Hematopoietic multipotent progenitor cell treated with erythropoietin and hydrocortisone succinate and interleukin-3 and kit ligand, for 6 days (in vitro differentiated cells): ENCODE measurements at places on chromosomes 4 and X.
A peak's percentile ranks its signal among the peaks of the same experiment; 100 is the strongest.

GRCh38 chr4:189177130-189177529 lies 763.5 kb upstream of the FRG1 start:
- DNase-seq: no peak

DNA sequence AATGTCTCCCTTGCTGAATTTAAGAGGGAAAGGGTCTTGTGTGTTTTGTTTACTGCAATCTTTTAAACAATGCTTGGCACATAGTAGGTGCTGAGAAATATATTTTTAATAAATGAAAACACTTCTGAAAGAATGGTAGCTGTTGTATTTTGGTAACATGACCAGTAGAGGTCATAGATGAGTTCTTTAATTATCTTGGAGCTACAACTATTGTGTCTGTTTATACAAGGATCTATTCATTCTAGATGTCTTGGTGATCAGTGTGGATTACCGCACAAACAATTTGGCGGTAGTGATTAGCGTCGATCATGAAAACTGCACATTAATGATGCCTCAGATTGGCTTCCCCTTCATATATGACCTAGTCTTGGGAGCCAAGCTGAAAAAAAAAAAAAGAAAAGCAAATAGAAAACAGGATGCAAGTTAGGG lies 21.4 kb upstream of the SCRG1 start:
- DNase-seq: peak; percentile 69

GRCh38 chr4:24624381-24624780 lies 40.0 kb upstream of the DHX15 start:
- DNase-seq: no peak

GRCh38 chr4:96969455-96969854 lies 1129.6 kb downstream of the PDHA2 start:
- no peak for DNase-seq

- peak; percentile 61 for DNase-seq
Measured at GRCh38 chr4:162241857-162242256, 78.1 kb upstream of the FSTL5 start.

DNA sequence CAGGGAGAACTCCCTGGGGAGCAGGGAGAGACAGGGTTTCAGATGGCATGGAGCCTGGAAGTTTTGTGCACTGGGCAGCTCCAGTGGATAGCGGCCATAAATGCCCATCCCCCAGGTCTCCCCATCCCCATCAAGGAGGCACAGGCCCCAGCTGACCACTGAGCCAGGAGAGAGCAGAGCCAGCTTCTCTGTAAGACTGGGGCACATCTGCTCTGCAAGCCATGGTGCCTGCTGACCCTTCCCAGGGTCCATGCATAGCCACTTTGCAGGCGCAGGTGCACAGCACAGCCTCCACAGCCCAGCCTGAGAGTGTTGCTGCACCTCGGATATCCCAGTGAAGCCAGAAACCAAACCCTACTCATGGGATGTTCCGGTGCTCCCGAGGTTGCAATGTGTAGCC lies 206.3 kb upstream of the SPANXN4 start:
- DNase-seq: no peak

GRCh38 chr4:112515198-112516065 lies 548 bp downstream of the NEUROG2 start:
- peak; percentile 45 for DNase-seq

DNA sequence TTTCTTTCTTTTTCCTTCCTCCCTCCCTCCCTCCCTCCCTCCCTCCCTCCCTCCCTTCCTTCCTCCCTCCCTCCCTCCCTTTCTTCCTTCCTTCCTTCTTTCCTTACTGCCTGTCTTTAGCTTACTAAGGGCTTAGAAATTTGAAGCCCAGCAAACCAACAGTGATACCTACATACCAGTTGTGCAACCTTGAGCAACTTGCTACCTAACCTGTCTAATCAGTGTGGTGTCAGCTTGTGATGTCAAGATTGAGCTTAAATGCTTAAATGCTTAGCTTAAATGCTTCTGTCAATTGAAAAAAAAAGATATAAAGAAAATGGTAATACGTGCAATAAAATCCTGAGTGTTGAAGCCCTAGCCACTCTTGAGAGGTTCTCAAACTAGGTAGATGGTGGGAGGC lies 728.6 kb downstream of the TRIML1 start:
- no peak for DNase-seq

DNA sequence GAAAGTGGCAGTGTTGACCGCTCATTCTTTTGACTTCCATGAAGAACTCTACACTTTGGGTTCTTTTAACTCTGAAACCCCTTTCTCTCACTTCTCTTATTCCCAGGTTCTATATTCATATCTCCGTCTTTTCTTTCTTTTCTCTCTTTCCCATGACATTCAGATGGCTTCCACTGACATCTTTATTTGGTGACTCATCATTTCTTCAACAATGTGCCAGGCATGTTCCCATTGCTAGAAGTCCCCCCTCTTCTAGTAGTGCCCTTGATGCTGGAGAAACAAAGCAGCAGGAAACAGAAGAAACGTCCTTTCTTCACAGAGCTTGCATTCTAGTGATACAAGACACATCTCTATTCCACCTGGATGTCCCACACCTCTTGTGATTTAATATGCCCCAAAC lies 33.3 kb downstream of the PKD2 start:
- no peak for DNase-seq

DNA sequence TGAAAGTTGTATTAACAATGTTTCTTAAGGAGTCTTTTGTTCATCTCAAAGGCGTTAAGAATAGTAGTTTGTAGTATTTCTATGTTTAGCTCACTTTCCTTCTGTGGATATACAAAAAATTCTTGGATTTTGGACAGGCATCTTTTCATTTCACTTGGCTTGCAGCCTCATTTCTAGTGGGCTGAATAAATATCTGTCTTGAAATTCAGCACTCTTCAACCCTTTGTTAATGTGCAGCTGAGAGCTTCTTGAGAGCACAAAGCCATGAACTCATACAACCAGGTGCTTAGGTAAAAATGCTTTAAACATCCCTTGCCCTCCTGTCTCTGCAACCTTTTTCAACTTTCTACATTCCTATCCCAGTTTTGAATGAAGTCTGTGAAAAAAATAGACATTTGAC lies 1003.2 kb downstream of the C4orf33 start:
- DNase-seq: no peak

- no peak for DNase-seq
Measured at GRCh38 chr4:146214238-146214637, at the start of gene REELD1. Gene REELD1 (plus strand): TSS chr4:146214538. CDS start chr4:146216953, 2,415 bp downstream.

DNA sequence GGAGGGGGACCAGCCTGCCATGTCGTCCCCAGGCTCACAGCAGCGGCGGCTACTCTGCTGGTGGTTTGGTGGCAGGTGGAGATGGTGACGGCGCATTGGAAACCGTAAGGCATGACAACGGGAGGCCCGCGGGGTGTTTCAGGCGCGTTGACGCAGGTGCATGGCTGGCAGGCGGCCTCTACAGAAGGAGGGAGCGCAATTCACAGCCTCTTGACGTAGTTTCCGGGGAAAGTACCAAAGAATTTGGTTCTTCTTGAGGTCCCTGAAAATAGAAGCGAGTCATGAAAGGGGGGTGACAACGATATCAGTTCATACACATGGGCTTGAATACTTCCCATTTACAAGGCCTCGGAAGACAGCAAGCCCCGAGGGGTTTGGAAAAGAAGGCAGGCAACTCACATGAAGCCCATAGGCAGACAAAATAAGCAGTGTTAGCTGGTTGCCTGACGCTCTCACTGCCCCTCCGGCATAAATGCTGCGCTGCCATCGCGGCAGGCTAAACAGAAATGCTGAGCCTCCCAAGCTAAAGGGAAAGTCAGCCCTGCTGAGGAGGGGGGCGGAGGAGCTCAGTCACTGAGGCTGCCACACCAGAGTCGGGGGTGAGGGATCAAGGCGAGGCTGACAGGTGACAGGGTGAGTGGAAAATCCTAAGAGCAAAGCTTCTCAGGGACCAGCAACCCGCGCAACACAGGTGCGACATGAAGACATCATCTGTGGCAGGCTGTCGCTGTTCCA lies 52.3 kb upstream of the PDLIM3 start:
- no peak for DNase-seq

GRCh38 chr4:14513471-14513870 lies 488.8 kb upstream of the CPEB2 start:
- DNase-seq: no peak

GRCh38 chrX:154731881-154732280 lies 19.0 kb downstream of the GAB3 start:
- DNase-seq: no peak

DNA sequence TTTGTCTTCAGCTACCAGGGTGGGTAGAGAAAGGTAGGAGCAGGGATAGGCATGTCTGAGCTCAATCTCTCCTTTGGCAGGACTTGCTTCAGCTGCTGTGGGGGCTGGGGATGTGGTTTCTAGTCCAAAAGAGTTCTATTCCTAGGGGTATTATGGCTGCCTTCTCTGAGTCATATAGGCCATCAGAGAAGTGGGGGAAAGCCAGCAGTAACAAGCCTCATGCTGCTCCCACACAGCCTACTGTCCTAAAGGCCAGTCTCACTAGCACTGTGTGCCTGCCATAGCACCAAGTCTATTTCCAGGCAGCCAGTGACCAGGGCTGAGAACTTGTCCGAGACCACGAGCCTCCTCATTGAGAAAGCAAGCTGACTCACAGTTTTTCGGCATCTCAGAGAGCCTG lies 270.6 kb downstream of the DCAF12L2 start:
- no peak for DNase-seq

- DNase-seq: peak; percentile 16
Measured at GRCh38 chr4:40283968-40284367, 51.2 kb upstream of the CHRNA9 start.

GRCh38 chr4:122542411-122543236 lies 78.2 kb downstream of the IL21 start:
- DNase-seq: no peak

DNA sequence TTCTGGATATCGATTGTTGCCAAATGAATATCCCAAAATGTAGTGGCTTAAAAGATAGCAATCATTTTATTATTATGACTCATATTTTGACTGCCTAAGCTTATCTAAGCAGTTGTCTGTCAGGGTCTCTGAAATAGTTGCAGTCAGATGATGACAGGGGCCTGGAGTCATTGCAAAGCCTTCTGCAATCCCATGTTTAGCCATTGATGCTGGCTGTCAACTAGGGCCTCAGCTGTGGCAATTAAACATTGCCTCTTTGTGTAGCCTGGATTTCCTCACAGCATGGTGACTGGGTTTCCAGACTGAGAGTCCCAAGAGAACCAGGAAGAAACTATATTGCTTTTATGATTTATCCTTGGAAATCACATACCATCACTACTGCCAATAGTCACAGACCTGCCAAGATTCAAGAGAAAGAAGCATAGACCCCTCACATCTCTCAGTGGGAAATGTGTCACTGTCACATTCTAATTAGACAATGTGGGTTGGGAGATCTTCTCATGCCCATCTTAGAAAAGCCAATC lies 227.3 kb upstream of the NOCT start:
- DNase-seq: no peak

GRCh38 chrX:13094828-13095341 lies 50.5 kb upstream of the FAM9C start:
- no peak for DNase-seq

GRCh38 chrX:104351173-104351769 lies 96.5 kb upstream of the ESX1 start:
- no peak for DNase-seq

- DNase-seq: no peak
Measured at GRCh38 chr4:38004887-38005286, 44.7 kb downstream of the PTTG2 start.

DNA sequence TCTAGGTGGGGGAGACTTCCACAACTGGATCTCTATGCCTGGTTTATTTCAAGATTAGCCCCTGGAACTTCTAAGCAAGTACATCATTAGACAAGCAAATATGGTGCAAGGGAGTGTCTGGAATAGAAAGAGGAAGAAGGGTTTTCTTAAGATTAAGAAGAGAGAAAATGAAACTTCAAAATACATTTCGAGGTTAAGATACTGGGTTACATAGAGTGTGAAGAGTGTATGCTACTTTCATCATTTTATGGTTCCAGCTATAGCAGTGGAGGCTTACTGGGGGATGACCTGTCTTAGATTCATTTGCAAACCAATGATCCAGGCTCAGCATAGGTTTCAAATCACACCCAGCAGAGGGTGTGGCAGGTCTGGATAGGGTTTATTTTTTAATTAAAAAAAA lies 144.4 kb upstream of the GATB start:
- DNase-seq: no peak

- no peak for DNase-seq
Measured at GRCh38 chr4:139563515-139563914, 7.5 kb upstream of the SETD7 start.

DNA sequence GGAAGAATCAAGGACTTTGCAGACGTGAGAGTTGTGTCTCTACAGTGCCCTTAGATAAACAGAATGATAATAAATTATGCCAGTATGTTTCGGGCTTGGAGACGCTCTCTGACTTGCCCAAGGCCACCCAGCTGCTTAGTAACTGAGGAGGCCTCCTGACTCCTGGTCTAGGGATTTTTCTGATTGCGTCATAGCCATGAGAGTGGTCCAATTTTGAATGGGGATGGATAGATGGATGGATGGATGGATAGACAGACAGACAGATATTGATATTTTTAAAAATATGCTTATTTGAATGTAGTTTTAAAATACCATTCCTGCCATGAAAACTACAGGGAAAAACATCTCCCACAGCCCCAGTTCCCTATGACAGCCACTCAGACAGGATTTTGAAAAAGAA lies 15.5 kb downstream of the ARHGAP36 start:
- DNase-seq: no peak

DNA sequence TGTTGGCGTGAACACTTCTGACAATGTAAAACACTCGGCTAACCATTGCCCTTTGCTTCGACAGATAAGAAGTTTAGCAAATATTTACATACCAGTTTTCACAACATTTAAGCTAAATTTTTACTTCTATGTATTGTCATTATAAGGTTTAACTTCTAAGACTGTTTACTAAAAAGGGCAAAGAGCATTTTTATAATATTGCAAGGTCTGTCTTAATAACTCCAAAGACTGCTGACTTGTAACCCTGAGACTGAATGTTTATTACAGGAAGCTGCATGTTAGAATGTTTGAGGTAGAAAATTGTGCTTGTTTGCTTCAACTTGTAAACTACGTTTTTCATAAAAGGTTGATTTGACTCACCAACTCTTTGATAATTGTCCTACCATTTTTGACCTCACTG lies 213.2 kb upstream of the RPS6KA3 start:
- no peak for DNase-seq

DNA sequence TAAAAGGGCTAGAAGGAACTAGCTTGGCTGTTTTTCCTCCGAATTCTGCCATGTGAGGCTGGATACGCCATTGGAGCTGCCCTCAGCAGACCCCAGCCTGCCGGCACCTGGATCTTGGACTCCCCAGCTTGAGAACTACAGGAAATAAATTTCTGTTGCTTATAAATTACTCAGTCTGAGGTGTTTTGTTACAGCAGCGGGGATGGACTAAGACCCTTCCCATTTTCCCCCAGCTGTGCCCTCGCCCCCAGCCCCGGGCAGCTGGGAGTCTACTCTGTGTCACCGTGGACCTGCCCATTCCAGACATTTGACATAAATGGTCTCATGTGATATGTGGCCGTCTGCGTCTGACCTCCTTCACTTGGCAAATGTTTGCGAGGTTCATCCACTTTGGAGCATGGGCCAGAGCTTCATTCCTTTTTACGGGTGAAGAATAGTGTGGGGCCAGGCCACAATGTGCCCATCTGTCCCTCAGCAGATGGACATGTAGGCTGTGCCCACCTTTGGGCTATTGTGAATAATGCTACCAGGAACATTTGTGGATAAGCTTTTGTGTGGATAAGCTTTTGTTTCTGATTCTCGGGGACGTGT lies 30.7 kb upstream of the SPON2 start:
- no peak for DNase-seq

- DNase-seq: no peak
Measured at GRCh38 chrX:38275615-38276014, 51.7 kb downstream of the RPGR start.
